ENCODE measurements at places on chromosomes 7 and 10. TPM values are rescaled to one million over a fixed set of nuclear protein-coding genes. Genes with fewer than 3 reads are reported as not detected.

DNA sequence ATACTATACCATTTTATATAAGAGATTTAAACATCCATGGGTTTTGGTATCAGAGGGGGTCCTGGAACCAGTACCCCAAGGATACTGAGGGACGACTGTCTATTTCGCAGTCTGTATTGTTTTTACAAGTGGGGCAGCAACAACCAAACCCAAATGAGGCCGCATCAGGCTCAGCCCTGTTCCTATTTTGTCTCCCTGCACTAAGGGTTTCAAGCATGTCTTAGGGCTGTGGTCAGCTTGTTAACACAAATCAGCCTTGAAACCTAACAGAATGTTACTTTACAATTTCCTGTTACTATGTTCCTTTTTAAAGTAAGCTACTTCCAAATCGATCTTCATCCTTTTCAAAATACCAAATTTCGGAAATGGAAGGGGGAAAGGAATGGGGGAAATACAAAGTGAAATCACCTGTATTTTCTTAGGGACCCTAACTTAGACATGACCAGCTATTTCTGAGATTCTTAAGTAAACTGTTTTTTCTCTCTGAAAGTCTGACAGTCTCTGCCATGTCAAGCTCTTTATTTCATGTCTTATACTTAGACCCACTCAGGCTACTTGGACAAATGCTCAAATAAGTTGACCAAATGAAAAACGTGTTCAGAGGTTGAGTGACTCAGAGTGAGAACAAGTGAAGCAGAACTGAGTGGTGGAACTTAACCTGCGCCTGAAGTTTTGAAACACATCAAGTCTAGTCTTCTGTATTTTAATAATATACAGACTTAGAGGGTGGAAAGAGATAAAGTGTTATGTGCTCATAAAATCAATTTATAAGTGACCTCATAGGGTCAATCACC, 75.8 kb downstream of the C1GALT1 start:
- no peak for DNase-seq
- no peaks in the 10 kb centered on the region for H3K27me3 ChIP-seq
- peaks cover 66% of the 10 kb centered on the region for H3K36me3 ChIP-seq
- H3K4me3 ChIP-seq, result peak overlapping the region; percentile 70
- H3K4me1 ChIP-seq, result peaks cover 48% of the 10 kb centered on the region

- H3K4me3 ChIP-seq, result no peak overlapping the region
- no peaks in the 10 kb centered on the region for H3K36me3 ChIP-seq
- no peak overlapping the region for H3K27ac ChIP-seq
- no peaks in the 10 kb centered on the region for H3K4me1 ChIP-seq
Observed at GRCh38 chr10:49325131-49325915, 26.4 kb downstream of the C10orf71 start.

DNA sequence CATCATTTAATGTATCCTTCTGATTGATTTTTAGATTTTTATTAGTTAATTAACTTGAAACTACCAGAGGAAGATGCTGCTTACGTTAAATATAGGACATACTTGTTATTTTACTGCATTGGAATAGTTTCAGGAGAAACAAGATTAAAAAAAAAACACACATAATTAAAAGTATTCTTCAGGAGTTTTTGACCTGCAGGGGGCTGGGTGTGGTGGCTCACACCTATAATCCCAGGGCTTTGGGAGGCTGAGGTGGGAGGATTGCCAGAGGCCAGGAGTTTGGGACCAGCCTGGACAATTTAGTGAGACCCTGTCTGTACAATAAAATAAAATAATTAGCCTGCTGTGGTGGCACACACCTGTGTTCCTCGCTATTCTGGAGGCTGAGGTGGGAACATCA, 10.7 kb downstream of the CBLL1 start:
- H3K36me3 ChIP-seq, result peaks cover 75% of the 10 kb centered on the region
- no peak for DNase-seq
- no peaks in the 10 kb centered on the region for H3K27me3 ChIP-seq
- no peak overlapping the region for H3K4me3 ChIP-seq

DNA sequence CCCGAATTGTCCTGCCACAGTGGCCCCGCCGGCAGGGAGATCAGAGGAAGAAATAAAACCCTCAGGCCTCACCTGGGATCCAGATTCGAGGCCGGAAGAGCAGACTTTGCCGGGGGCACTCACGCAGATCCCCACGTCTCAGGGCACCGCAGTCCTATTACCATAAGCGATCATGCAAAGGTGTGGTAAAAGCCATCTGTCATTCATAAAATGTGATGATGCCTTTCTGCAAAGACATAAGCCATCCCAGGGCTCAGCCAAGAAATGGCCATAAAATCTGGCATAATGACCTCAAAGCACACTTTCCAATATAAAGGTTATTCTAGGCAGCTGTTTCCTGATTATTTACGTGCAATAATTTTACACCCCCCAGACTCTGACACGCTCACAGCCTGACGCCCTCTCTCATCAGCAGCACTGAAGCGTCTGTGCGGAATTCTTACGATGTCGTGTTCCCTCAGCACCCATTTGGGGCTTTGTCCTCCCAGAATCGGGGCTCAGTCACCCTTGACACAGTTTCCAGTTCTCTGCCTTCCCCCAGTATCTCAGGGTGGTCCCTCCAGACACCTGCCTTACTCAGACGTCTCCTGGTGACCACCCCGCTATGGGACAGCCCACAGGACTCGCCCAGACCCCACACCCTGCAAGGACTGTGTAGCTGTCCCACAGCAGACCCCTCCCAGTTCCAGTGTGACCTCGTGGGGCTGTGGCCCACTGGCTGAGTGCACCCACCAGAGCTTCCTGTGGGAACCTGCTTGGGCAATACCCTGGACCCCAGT, 74.3 kb upstream of the FAM20C start:
- DNase-seq, result no peak
- peaks cover 8% of the 10 kb centered on the region for H3K4me1 ChIP-seq
- H3K36me3 ChIP-seq, result no peaks in the 10 kb centered on the region
- H3K4me3 ChIP-seq, result no peak overlapping the region
- H3K27me3 ChIP-seq, result peaks cover 9% of the 10 kb centered on the region
- no peak overlapping the region for H3K27ac ChIP-seq

The FFAR4 gene
- not detected for total RNA-seq

GRCh38 chr7:81924494-81924893, 154.6 kb upstream of the HGF start:
- H3K4me1 ChIP-seq, result no peaks in the 10 kb centered on the region
- no peaks in the 10 kb centered on the region for H3K27me3 ChIP-seq

DNA sequence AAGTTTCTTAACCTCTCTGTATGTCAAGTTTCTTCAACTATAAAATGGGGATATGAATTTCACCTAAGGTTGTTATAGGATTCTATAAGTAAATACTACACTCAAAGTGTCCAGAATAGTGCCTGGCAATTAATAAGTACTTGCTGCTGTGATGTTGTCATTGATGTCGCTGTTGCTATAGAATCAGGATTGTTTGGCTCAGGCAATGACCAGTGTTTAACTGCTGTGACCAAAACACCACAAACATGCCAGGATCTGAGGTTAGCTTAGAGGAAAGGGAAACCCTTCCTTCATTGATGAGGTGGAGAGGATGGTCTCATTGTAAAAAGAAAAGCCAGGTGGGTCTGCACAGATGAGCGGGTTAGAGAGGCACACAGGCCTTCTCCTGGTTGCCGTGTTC, 223.1 kb upstream of the INHBA start:
- no peak for DNase-seq
- H3K4me3 ChIP-seq, result no peak overlapping the region
- peaks cover 3% of the 10 kb centered on the region for H3K4me1 ChIP-seq
- H3K27me3 ChIP-seq, result peaks cover 20% of the 10 kb centered on the region
- H3K27ac ChIP-seq, result no peak overlapping the region

- no peak overlapping the region for H3K4me3 ChIP-seq
- no peak for DNase-seq
Observed at GRCh38 chr7:24368161-24368560, 84.2 kb downstream of the NPY start.

DNA sequence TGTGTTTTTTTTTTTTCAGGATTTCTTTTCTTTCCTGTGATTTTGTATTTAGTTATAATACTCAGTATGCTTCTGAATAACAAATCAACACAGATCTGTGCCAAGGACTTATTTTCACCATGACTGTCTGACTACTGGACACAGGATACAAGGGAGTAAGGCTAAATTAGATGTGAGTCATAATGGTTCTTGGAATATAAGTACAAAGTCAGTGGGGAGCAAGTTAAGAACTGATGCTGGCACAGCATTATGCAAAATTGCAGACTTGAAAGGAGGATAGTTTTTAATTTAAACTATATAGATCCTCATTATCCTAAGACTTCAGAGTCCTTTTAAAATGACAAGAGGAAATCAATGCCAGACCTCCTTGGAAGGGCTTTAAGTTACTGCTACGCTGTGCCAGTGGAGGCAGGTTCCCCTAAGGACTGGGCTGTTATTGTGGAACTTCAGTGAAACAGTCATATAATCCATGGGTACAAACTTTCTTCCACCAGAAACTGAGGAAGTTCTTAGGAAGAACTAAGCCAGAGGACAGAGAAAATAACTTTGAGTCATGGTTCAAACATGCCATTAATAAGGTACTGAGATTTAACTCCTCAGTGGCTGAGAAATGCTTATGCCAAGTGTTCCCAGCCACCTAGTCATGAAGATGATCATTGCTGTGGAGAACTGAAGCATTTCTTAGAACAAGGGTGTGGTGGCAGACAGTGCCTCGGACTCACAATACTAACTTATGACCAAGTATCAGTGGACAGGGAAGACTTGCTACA, 531.2 kb downstream of the HTR7 start:
- H3K4me1 ChIP-seq, result no peaks in the 10 kb centered on the region
- no peak for DNase-seq
- H3K36me3 ChIP-seq, result no peaks in the 10 kb centered on the region
- no peak overlapping the region for H3K27ac ChIP-seq
- H3K27me3 ChIP-seq, result no peaks in the 10 kb centered on the region
- no peak overlapping the region for H3K4me3 ChIP-seq

GRCh38 chr10:21314906-21315644, 210.4 kb downstream of the SKIDA1 start:
- DNase-seq, result no peak
- H3K4me3 ChIP-seq, result no peak overlapping the region
- no peaks in the 10 kb centered on the region for H3K27me3 ChIP-seq
- no peak overlapping the region for H3K27ac ChIP-seq

DNA sequence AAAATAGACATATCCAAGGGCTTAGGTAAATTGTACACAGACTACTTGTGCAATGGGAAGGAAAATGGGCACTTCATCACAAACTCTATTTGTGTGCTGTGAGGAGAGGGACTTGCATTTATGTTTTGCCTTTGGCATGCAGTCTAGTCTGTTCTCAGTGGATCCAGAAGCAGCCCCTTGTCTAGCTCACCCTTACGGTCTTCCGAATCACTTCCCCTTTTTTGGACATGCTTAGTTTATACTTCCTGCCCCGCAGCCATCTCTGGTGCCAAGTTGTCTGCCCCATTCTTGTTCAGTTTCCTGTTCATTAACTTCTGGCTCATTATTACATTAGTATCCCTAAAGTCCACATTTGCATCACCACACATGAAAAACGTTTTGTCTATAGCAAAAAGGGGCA, 161.6 kb downstream of the NRCAM start:
- H3K4me1 ChIP-seq, result no peaks in the 10 kb centered on the region
- DNase-seq, result no peak
- H3K36me3 ChIP-seq, result no peaks in the 10 kb centered on the region
- H3K27me3 ChIP-seq, result peaks cover 8% of the 10 kb centered on the region

DNA sequence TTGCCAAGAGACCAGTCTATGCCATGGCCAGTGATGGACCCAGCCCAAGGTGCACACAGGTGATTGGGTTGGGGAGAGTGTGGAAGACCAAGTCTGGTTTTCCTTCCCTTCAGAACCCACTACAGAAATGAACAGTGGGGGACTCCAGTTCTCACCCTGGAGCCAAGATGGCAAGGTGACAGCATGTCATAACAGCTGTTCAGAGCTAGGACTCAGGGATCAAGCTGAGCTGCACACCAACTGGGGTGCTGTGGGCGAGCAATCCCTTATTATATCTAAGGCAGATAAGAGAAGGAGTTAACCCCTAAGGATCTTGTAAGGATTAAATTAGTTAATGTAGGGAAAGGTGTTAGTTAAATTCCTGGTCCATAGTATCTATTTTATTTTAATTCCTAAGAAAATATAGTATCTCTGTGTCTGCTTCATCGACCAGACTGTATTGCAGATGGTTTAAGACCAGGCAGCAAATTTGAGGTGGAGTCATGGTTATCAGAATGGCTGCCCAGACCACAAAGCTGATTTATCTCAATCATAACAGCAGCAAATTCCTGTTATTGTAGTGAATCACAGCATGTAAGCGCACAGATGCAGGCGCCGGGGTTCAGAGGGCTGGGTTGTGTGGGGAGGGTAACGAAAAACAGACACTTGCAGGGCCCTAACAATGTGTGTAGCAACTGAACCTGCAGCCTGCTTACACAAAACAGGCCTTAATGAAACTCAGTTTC, 208.7 kb upstream of the ZNF32 start:
- peaks cover 4% of the 10 kb centered on the region for H3K4me1 ChIP-seq
- DNase-seq, result no peak
- H3K4me3 ChIP-seq, result no peak overlapping the region
- peaks cover 2% of the 10 kb centered on the region for H3K27me3 ChIP-seq
- no peak overlapping the region for H3K27ac ChIP-seq

The GOLGA7B gene
- total RNA-seq, result 0.34 TPM

GRCh38 chr10:11227103-11227502, 209.4 kb downstream of the CELF2 start:
- H3K27ac ChIP-seq, result peak overlapping the region; percentile 90
- H3K27me3 ChIP-seq, result no peaks in the 10 kb centered on the region
- DNase-seq, result no peak

The TBXAS1 gene
- 1.7 TPM for total RNA-seq

The AMZ1 gene
- 0.07 TPM for total RNA-seq

GRCh38 chr7:19619122-19619521, 89.7 kb downstream of the POLR1F start:
- no peaks in the 10 kb centered on the region for H3K36me3 ChIP-seq
- DNase-seq, result no peak
- no peaks in the 10 kb centered on the region for H3K27me3 ChIP-seq
- no peak overlapping the region for H3K27ac ChIP-seq
- no peaks in the 10 kb centered on the region for H3K4me1 ChIP-seq

The PLAC9 gene
- total RNA-seq, result not detected

GRCh38 chr7:1978656-1979590, 253.8 kb downstream of the MAD1L1 start:
- H3K36me3 ChIP-seq, result peaks cover 9% of the 10 kb centered on the region
- H3K27me3 ChIP-seq, result no peaks in the 10 kb centered on the region
- H3K4me3 ChIP-seq, result no peak overlapping the region
- DNase-seq, result no peak
